ENCODE measurements at places on chromosomes 7 and 10.
A peak's percentile ranks its signal among the peaks of the same experiment; 100 is the strongest.

DNA sequence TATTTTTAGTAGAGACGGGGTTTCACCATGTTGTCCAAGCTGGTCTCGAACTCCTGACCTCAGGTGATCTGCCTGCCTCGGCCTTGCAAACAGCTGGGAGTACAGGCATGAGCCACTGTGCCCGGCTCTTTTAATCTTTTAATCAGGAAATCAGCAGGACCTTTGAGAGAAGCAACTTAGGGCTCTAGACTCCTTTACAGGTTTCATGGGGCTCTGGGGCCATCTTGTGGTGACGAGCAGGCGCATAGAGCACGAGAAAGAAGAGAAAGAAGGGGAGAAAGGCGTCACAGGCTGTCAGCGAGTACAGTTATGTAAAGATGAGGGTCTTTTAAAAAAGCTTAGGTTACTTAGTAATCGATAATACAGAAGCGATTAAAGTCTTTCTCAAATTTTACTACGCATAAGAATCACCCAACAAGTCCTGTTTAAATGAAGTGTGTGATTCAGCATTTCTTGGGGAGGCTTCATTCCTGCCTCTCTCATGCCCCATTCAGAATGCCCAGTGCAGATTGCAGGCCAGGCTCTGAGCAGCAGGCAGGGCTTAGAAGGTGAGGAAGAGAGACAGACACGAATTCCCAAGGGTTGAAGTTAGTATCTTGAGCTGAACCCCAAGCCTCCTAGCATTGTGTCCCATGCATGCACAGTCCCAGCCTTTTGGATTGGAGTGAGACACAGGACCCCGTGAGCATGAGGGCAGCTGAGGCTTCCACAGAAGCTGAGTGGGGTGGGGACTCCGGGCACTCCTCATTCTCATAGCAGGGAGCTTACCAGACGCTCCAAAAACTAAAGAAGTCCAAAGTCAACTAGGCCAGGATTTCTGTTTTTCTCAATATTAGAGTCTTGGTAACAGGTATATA lies 23.6 kb upstream of the PFKP start:
- peak; percentile 87 for DNase-seq

DNA sequence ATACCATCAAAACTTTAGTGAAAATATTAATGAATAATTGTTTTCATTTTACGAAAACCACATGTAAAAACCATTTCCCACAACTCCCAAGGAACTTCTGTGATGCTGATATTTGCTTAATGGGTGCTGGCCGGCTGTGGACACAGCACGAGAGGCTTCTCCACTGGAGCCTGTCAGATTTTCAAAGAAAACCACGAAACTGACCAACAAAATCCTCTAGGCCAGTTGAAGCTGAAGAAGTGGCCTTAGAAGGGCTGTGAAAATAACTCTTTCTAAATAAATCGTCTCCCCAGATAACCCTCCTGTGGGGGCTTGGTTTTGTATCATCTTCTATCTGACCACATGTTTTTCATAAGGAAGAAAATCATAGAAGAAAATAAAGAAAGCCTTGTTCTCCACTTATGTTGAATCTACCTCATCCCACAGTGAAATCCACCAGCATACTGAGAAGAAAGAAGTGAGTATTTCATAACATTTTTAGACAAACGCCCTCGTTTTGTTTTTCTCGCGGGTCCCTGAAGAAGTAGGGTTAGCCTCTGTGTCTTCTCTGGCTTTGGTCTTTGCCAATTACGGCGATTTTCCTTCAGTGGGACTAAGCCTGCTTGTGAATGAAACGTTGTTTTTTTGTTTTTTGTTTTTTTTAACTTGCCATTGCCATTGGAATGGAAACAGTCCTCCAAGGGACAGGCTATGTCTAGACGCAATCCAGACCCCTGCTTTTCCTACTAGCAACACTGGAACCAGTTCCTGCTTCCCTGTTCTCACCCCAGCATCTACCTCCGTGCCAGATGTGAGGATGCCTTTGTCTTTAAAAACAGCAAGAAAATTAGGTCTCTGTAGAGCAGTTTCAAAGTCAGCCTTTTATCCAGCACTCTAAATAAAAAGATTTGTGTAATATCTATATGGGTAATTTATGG lies 123.9 kb downstream of the ADAM12 start:
- DNase-seq, result peak; percentile 13

DNA sequence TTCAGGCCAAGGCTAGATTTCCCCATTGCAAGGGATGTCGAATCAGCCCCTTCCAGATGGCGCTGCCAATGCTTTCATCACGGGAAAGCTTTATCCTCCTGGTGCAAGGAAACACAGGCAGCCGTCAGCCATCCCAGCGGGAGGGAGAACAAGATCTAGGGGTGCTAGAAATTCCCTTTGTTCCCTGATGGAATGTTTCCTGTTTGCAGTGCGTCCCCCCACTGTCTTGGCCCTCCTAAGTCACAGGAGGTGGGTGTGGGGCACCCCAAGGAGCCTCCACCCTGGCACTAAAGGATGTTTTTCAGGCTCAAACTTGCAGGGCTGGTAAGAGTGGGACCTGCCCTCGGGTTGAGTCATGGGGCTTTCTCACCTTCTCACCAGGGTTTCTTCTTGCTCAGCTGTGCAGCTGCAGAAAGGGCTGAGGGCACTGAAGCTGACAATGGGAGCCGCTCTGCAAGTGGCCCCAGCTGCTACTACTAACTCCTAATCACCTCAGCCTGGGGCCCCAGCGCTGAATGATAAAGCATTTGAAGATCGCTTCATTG lies 103.6 kb downstream of the PRPF18 start:
- DNase-seq, result peak; percentile 71

GRCh38 chr7:44460325-44460724 lies 30.1 kb downstream of the NUDCD3 start:
- DNase-seq, result no peak

DNA sequence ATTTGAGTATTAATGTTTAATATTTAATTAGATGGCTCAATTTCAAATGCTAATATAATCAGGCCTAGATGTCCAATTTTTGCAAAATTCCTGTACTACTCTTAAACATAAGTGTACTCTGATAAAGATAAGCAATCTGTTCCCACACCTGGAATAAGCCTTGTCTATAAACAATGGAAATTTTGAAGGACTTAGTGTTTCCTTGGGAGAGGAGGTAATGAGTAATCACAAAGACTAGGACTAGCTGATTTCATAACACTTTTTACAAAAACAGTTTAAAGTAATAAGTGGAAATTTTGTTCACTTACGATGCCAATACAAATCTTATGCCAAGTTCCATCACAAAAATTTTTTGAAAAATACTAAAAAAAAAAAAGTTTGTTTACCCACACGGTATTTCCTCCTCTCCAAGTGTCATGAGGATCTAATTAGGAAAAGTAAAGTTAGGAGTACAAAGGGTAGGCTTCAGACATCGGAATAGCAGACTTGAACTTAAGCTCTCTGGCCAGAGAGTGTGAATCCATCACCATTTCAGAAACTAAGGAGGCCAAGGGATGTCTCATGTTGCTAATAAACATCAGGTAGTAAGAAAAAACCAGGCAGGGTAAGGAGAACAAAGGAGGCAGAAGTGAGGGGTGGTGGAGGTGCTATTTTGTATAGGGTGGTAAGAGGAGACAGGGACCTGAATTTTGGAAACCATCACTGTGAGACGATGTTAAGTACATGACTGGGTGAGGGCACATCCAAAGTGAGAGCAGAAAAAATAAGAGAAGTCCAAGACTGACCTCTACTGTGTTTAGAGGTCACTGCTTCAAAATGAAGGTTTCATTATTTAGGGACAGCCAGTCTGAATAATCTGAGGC lies 61.3 kb downstream of the RAPGEF5 start:
- DNase-seq, result peak; percentile 11

- DNase-seq, result no peak
These were observed 48.5 kb upstream of the ARL4A start for GRCh38 chr7:12638851-12639456.

DNA sequence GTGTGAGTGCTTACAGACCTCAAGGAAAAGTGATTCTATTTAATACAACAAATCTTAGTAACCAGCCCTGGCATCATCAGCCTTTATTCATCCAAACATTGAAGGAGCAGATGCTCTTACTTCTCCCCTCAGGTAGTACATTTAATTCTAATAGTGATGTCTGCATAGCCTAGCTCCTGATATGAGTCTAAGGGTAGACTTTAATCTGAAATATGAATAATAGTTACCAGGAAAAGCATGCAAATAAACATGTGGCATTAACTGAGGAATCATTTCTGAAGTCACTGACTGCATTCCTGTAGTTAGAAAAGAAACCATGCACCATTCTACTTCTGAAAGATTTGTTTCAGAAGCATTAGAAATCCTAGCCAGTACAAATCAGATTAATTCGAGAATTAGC lies 25.7 kb upstream of the LMBR1 start:
- no peak for DNase-seq

GRCh38 chr10:71064413-71065118 lies 147.8 kb upstream of the UNC5B start:
- DNase-seq, result no peak

GRCh38 chr7:110754649-110755048 lies 336.3 kb upstream of the LRRN3 start:
- no peak for DNase-seq

DNA sequence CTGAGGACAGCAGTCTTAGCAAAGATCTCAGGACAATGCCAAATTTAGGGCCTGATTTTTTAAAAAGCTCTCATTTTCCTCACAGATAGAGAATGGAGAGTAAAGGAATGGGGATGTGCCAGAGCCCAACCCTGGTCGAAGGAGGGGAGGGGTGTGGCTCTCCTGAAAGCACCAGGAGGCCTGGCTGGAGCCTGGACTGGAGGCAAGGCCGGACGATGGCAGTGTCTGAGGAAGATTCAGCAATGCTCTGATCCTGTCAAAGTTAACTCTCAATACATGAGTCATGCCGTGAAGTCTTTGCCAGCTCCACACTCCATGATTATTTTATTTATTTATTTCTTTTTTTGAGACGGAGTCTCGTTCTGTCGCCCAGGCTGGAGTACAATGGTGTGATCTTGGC lies 108.3 kb downstream of the UPF2 start:
- peak; percentile 44 for DNase-seq

GRCh38 chr10:98415731-98416119 lies 743 bp upstream of the PYROXD2 start:
- DNase-seq, result no peak

DNA sequence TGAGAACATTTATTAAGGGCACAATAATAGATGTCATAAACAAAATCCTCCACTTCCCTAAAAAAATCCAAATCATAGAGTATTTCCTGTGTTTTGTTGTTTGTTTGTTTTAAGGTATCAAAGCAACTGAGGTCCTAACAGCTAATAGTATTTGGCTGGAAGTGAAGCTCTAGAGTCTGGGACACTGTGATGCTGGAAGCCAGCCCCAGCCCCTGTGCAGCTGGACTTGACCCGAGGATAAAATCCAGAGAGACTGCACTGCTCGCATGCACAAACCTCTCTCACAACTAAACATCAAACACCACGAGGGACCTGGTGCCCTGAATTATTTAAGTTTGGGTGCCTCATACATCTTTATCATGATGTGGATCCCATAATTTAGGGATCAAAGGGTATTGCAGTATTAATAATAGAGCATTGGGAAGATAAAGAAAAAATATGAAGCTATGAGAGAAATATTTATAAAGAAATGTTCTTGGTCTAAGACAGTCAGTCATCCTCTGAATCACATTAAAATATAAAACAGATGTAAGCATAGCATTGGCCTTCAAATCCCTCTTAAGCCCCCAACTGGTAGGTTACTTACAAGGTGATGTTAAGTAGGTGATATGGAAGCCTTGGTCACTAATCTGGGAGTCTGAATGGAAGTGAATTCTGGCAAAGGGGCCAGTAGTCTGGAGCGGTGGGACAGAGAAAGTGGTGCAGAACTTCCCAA lies 44.4 kb downstream of the CUBN start:
- DNase-seq, result no peak

DNA sequence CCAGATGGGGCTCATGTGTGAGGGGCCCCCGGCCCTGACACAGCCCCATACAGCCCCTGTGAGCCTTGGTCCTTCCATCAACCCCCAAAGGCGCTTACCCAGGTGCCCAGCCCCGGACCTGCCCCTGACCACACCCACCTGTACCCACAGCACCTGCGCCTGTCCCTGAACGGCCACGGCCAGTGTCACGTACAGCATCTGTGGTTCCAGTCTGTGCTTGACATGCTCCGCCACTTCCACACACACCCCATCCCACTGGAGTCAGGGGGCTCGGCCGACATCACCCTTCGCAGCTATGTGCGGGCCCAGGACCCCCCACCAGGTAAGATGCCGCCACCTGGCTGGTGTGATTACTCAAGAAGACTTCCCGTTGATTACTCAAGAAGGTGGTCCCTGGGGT lies 33.5 kb downstream of the SH2B2 start:
- no peak for DNase-seq

- no peak for DNase-seq
These were observed 886 bp downstream of the NSUN6 start for GRCh38 chr10:18650404-18650997.

- DNase-seq, result no peak
These were observed 18.5 kb downstream of the TMEM72 start for GRCh38 chr10:44929356-44930255.

- DNase-seq, result no peak
These were observed 400.7 kb downstream of the TCERG1L start for GRCh38 chr10:130910848-130911247.

- no peak for DNase-seq
These were observed 1.4 kb downstream of the PLPP4 start for GRCh38 chr10:120458432-120458831.

DNA sequence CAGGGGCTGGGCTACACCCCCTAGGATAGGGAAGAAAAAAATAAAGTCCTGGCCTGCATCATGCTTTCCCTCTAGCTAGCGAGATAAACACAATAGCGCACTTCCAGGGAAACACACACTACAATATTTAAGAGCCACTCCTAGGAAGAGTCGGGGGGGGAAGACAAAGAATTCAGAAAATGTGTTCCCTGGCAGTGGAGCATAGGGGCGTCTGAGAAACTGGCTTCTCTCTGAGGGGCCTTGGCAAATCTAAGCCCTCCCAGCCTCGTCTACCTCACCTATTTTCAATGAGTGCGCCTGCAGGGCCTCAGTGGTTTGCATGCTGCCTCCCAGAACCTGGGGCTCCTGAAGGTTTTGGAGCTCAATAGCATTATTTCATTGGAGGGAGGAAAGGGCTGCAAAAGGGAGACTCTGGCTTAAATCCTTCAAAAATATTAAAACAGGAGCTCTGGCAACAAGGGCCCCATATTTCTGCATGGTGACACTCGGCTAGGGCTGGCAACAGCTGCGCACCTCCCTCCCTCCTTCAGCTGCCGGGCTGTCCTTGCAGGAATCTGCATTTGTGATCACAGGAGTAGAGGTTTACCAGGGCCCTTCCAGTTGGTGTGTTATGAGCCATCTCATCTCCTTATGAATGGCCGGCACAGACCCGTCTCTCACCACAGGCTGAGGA lies 10.8 kb downstream of the ANXA11 start:
- DNase-seq, result peak; percentile 21

GRCh38 chr10:34698979-34699378 lies 116.1 kb downstream of the PARD3 start:
- no peak for DNase-seq

DNA sequence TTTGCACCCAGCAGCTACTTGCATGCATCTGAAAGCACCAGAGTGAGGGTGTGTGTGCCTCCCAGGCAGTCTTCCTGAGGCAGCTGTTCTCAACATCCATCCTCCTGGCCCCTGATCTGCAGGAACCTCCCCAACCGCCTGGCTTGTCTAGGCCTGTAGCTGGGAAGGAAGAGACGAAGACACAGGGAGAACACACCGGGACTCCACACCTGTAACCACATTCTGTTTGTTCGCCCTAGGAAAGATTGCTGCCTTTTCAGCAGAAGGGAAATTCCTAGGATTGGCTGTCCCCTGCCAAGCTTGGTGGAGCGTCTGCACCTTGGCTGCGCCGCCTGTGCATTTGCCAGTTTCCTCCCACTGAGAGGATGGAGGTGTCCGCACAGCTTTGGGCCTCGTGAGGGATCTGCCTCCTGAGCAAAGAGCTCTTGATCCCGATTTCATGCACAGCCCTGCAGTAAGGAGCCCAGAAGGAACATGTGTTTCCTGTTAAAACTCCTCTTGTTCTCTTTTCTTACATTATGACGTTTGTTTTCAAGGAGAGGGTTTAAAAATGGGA lies 154.6 kb downstream of the TPST1 start:
- DNase-seq, result no peak

Data from ELF-1 (cell line).